Neuronal stem cell (in vitro differentiated cells): ENCODE measurements at places on chromosomes 12 and 14.

- no peak for DNase-seq
Observed at GRCh38 chr12:71160585-71160984, 2.8 kb upstream of the TSPAN8 start.

- no peak for DNase-seq
Observed at GRCh38 chr14:63438065-63438757, 105.0 kb downstream of the PPP2R5E start.

GRCh38 chr12:22951206-22951605 is 326.2 kb downstream of the ETNK1 start:
- no peak for DNase-seq

- no peak for DNase-seq
Observed at GRCh38 chr14:102903889-102904512, 18.5 kb upstream of the AMN start.

GRCh38 chr12:126488806-126489205 is 1423.6 kb downstream of the AACS start:
- no peak for DNase-seq

GRCh38 chr12:68175557-68176061 is 16.1 kb upstream of the IFNG start:
- no peak for DNase-seq

DNA sequence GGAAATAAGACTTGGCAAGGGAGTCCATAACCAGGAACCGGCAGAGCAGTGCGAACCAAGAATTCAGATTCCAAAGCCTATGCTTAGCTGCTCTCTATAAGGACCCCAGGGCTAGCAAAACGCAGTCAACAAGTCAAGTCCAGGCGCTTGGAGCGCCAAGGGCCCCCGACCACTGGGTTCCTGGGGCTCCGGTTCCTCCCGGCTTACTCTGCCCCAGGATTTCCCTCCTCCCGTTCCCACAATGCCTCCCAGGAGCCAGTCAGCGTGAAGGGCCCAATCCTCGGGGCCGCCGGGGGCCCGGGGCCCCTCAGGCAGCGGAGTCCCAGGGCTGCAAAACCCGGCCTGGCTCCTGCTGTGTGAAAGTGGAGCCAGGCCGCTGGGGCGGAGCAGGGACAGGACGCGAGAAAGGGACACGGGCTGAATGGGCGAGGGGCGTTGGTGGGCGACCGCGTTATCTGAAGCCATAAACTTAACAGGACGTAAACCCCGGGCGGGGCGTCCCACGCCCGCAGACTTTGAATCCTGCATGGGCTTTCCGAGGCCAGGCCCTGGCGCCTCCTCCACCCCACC is 1.5 kb downstream of the KRT8 start:
- DNase-seq, result peak; percentile 94

DNA sequence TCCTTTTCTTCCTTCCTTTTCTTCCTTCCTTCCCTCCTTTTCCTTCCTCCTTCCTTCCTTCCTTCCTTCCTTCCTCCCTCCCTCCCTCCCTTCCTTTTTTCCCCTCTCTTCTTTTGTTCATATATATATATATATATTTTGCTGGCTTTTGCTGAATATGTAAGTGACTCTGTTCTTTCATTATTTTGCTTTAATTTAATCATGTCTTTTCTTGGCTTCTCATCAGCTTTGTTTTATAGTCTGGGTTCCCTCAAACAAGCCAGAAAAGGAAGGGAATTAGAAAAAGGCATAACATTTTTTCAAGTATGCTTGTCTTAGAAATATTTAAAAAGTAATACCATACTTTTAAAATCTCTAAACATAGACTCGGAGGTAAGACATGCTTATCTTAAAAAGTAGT is 219.9 kb upstream of the ATXN7L3B start:
- no peak for DNase-seq

- DNase-seq, result no peak
Observed at GRCh38 chr12:57367121-57367520, 63.7 kb downstream of the R3HDM2 start.

DNA sequence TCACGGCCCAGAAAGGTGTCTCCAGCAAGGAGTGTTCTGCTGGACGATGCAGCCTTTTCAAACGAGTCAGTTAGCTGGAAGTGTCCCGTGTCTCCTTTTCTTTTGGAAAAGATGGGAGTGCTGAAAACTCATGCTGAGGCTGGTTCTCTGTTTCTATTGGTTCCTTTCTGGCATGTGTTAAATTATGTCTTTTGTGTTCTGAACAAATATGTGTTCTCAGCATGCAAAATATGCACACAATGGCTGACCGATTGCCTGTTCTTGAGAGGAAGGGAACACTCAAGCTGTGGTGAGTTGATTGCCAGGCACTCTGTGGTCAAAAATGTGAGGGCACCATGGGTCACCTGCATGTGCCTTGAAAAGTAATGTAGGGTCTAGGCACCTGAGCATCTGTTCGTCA is 181.3 kb downstream of the CACNA1C start:
- DNase-seq, result no peak

GRCh38 chr12:116288735-116289134 is 11.2 kb upstream of the MED13L start:
- no peak for DNase-seq

DNA sequence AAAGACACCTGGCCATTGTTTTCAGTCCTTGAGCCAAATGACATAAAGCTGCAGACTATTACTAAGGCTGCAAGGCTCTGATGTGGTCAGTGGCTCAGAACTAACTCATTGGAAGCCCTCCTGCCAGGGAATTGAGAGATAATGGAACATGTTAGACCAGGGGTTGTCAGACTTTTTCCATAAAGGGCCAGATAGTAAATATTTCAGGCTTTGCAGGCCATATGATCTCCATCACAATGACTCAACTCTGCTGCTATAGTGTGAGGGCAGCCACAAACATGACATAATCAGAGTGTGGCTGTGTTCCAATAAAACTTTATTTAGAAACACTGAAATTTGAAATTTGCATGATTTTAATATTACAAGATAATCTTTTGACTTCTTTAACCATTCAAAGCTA is 140.3 kb downstream of the TMEM30B start:
- DNase-seq, result no peak

- DNase-seq, result no peak
Observed at GRCh38 chr14:73786636-73787485, 64.8 kb upstream of the PTGR2 start.

- no peak for DNase-seq
Observed at GRCh38 chr12:126182619-126183236, 1117.5 kb downstream of the AACS start.

GRCh38 chr12:79326663-79327062 is 364.1 kb downstream of the PAWR start:
- DNase-seq, result no peak

GRCh38 chr14:51614707-51615106 is 37.0 kb upstream of the FRMD6 start:
- no peak for DNase-seq

GRCh38 chr12:44000309-44000952 is 164.6 kb downstream of the TMEM117 start:
- peak; percentile 30 for DNase-seq

DNA sequence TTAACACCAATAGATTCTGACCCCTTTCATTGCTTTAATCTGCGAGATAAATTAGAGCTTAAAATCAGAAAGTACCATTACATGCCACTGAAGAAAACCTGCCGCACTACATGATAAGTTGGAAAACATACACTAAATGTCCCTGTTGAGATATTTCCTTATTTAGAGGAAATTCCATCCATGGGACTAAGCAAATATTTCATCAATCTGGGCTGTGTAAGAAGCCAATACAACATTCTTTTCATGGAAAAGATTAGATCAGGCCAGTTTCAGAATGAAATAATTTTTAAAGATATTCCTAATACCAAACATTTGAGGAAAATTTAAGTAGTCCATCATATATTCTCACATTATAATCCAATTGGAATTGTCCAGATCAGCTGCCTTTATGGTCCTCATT is 112.8 kb downstream of the LLPH start:
- no peak for DNase-seq

GRCh38 chr12:109804820-109805761 is 28.1 kb downstream of the TRPV4 start:
- peak; percentile 57 for DNase-seq

DNA sequence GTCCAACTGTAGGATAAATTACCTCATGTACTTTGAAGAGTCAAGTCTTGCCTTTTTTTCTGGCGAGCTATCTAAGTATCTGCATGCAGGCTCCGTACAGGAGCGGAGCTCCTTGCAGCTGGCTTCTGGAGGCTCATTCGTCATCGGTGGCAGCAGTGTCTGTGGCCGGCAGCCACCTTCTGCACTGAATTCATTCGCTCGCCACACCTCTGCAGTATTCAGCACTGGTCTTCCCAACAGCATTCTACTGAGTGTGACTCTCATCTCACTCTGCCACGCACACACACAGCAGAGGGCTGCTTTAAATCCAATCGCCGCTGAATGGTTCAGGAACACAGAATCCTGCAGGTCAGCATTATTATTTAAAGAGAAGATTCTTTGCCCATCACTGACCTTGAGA is 200.0 kb downstream of the GLT1D1 start:
- DNase-seq, result no peak
